Spleen (tissue), 13 donors: ENCODE measurements at places on chromosomes 7 and 10.

GRCh38 chr10:35933491-35933890 is 291.4 kb upstream of the FZD8 start:
- no peaks in the 10 kb centered on the region for H3K4me1 ChIP-seq
- no peak overlapping the region for H3K27ac ChIP-seq
- no peak for DNase-seq
- no peaks in the 10 kb centered on the region for H3K36me3 ChIP-seq

DNA sequence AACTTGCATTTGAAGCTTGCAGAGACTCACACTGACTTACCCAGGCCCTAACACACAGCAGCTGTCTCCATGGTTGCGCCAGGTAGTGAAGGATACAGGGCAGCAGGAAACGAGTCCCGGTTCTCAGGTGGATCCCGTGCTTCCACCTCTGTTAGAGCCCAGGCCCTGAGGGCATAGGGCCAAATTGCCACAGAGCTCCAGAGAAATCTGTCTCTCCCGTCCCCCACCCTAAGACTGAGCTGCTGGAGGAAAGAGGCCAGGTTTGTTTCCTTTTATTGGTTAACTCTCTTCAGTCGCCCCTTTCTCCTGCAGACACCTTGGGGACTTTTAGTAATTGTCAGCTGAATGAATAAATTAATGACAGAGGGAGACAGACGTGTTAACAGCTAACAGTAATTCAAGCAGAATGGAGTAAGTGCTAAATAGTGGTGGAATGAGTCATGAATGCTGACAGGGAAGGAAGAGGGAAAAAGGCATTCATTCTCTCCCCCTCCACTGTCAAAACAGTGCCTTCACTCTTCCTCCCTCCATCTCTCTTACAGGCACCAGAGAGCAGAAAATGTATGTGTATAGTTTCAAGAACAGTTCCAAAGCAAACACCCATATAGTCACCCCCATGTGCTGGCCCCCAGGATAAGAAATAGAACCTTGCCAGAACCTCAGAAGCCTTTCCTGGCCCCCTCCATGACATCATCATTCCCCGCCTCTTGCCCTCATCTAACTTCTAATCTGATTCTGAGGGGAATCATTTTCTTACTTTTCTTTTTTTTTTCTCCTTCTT is 16.8 kb upstream of the DLG5 start:
- H3K27ac ChIP-seq, result no peak overlapping the region
- no peaks in the 10 kb centered on the region for H3K4me1 ChIP-seq
- no peaks in the 10 kb centered on the region for H3K36me3 ChIP-seq
- peaks cover 27% of the 10 kb centered on the region for H3K27me3 ChIP-seq
- H3K4me3 ChIP-seq, result no peak overlapping the region
- no peak for DNase-seq

DNA sequence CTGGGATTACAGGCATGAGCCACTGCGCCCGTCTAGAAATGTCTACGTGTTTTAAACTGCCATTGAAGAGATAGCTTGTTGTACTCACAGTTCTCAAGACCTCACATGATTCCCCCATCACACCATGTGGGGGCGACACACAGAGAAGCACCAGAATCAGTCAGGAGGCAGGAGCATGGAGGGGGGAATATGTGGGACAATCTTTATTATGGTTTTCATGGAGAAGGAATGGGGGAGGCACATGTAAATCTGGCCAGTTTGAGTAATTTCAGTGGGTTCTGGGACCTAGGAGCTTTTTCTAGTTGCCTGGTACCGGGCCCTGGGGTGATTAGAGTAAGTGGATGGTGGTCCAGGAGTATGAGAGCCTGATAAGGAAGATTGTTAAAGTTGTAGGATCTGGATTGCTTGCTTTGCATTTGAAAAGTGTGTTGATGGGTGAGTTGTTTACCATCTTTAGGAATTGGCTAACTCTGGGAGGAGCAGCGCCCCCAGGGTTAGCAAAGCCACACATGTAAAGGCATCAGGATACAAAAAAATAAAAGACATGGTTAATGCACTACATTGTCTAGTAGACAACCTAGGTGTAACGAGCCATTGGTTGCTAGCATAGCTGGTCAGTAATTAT is 85.4 kb upstream of the SLC13A1 start:
- no peaks in the 10 kb centered on the region for H3K36me3 ChIP-seq
- no peak for DNase-seq
- H3K4me3 ChIP-seq, result no peak overlapping the region
- H3K27ac ChIP-seq, result no peak overlapping the region
- H3K4me1 ChIP-seq, result no peaks in the 10 kb centered on the region

DNA sequence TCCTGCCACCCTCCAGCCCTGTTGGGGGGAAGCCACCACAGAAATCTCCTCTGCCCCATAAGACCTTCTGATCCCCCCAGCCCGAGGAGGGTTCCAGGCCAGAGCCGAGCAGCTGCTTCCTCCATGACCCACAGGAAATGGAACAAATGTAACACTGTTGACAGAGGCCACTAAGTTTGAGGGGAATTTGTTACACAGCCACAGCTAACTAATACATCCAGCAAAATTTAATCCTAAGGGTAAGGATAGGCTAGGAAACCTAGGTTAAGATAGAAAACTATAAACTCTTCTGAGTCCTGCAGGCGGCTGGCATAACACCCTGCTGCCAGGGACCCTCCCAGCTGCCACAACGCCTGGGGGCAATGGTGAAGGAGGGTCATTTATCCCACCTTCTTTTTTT is 66.8 kb upstream of the PDGFA start:
- peaks cover 35% of the 10 kb centered on the region for H3K4me1 ChIP-seq
- no peaks in the 10 kb centered on the region for H3K27me3 ChIP-seq
- no peak for DNase-seq
- H3K4me3 ChIP-seq, result no peak overlapping the region
- H3K27ac ChIP-seq, result no peak overlapping the region

DNA sequence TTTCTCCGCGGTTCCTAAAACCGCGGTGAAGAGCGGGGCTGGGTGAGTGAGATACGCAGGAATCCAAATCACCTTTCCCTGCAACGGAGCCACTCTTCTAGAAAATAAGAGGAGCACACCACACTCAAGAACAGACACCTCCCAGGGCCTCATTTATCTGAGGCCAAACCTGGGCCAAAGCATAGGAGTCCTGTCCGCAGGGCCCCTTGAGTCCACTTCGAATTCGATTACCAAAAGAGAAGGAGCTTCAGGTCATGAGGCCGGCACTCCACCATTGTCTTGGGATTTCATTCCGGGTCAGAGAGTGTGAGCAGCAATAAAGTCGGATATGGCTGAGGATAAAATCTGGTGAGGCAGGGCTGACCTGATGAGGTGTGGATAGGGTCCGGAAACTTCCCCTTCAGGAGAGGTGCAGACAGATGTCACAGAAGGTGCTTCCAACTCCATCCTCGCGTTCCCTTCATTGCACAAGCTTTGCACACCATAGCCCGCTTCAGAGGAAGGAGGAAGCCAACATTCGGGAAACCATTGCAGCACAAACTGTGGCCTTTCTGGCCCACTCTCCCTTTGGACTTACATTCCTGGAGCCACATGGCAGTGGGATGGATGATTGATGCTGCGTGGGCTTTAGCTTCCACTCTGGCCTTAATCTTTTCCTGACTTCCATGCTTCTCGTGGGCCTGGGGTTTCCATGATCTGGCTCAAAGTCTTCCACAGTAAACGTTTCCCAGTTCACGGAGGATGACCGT is 27.2 kb upstream of the ZNF273 start:
- H3K27me3 ChIP-seq, result no peaks in the 10 kb centered on the region
- H3K27ac ChIP-seq, result no peak overlapping the region
- no peak for DNase-seq
- H3K36me3 ChIP-seq, result no peaks in the 10 kb centered on the region

- H3K27ac ChIP-seq, result no peak overlapping the region
- no peaks in the 10 kb centered on the region for H3K36me3 ChIP-seq
- peaks cover 8% of the 10 kb centered on the region for H3K27me3 ChIP-seq
- no peaks in the 10 kb centered on the region for H3K4me1 ChIP-seq
- H3K4me3 ChIP-seq, result no peak overlapping the region
These were observed 6.7 kb downstream of the DDC start for GRCh38 chr7:50558294-50559053.

DNA sequence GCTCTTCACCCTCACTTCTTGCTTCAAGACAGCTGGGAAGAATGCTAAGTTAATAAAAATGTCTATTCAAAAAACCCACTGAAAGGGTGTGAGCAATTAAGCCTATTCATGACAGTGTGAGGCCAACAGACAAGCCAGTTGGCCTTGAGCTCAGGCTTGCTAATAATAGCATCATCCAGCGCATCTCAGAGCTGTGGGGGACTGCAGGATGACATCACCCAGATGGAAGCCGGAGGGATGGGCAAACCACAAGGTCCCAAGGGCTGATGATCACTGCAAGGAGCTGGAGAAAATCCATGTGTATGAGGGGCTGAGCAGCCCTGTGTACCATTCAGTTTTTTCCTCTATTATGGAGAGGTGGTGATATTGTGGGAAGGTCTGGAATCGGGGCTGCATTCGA is 770.4 kb downstream of the TNS3 start:
- H3K4me1 ChIP-seq, result no peaks in the 10 kb centered on the region
- no peak for DNase-seq
- no peak overlapping the region for H3K4me3 ChIP-seq
- no peaks in the 10 kb centered on the region for H3K27me3 ChIP-seq
- no peak overlapping the region for H3K27ac ChIP-seq

- H3K4me1 ChIP-seq, result peaks cover 14% of the 10 kb centered on the region
- no peaks in the 10 kb centered on the region for H3K27me3 ChIP-seq
- no peak overlapping the region for H3K4me3 ChIP-seq
- DNase-seq, result peak; percentile 69
These were observed 63.7 kb downstream of the PWWP2B start for GRCh38 chr10:132460691-132461090.
